Camera-type eye (tissue), 1 donor: ENCODE measurements at places on chromosomes 13 and 19. TPM values are rescaled to one million over a fixed set of nuclear protein-coding genes. Genes with fewer than 3 reads are reported as not detected.

Gene IQCN
- 3.1 TPM for total RNA-seq

Gene IZUMO1
- total RNA-seq: not detected

Gene KLK15
- total RNA-seq: not detected

Gene ETFB
- total RNA-seq: 37.9 TPM

Gene ZNF682
- total RNA-seq: 10.9 TPM

Gene KLF2
- total RNA-seq: 22.8 TPM

Gene CLDN10
- total RNA-seq: 12.3 TPM

Gene LSM7
- 112 TPM for total RNA-seq
